ENCODE measurements at places on chromosomes 2 and 18.

DNA sequence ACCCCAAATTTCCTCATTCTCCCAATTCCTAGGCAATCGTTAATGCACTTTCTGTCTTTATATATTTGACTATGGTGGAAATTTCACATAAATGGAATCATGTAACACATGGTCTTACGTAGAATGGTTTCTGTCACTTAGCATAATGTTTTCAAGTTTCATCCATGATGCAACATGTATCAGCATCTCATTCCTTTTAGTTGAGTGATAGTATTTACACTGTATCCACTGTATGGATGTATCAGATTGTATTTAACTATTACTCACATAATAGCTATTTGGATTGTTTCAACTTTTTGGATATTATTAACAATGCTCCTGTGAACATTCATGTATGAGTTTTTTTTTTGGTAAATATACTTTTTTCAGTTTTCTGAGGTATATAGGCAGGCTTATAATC, 982.3 kb upstream of the DDX18 start:
- DNase-seq, result no peak

- DNase-seq, result no peak
Observed at GRCh38 chr2:68692511-68692910, 42.1 kb upstream of the ARHGAP25 start.

DNA sequence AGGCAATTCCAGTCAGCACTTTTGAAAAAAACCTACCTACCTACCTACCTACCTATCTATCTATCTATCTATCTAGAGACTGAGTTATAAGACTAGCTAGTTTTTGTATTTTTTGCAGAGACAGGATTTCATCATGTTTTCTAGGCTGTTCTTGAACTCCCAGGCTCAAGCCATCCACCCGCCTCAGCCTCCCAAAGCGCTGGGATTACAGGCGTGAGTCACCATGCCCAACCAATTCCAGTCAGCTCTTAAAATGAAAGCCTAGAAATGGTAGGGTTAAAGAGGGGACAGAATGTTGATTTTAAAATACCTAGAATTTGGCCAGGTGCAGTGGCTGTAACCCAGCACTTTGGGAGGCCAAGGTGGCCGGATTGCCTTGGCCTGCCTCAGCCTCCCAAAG, 19.1 kb downstream of the MSH2 start:
- peak; percentile 76 for DNase-seq

GRCh38 chr2:235263205-235264120, 230.4 kb upstream of the AGAP1 start:
- peak; percentile 60 for DNase-seq

GRCh38 chr2:231680992-231681852, 27.1 kb upstream of the PTMA start:
- peak; percentile 91 for DNase-seq

- no peak for DNase-seq
Observed at GRCh38 chr2:48914477-48915089, 159.1 kb upstream of the LHCGR start.

GRCh38 chr2:239298116-239298804, 102.6 kb downstream of the HDAC4 start:
- no peak for DNase-seq

- DNase-seq, result peak; percentile 95
Observed at GRCh38 chr18:48488388-48488850, 50.4 kb upstream of the CTIF start.

GRCh38 chr2:223922308-223922707, 22.8 kb downstream of the WDFY1 start:
- DNase-seq, result no peak
